Urinary bladder (tissue), 4 donors: ENCODE measurements at places on chromosomes 6 and 20. TPM values are rescaled to one million over a fixed set of nuclear protein-coding genes. Genes with fewer than 3 reads are reported as not detected.

GRCh38 chr6:127182501-127182900 is 64.0 kb downstream of the RSPO3 start:
- no peak for DNase-seq

DNA sequence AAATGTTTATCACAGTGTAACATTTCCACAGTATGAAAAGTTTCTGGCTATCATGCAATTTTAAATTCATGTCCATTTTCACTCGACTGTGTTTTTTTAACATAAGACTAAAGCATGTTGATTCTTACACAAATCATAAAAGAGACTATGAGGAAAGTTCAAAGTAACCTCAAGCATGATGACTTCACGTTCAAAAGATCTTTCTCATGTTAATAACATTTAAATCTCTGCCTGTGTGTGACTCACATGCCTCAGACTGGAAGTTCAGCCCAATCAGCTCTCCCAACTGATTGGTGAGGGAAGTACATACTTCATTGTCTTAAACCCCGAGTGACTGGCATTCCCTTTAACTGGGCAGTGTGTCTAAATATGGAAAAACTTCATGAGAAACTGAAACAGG is 37.4 kb downstream of the ATXN1 start:
- no peak for DNase-seq

DNA sequence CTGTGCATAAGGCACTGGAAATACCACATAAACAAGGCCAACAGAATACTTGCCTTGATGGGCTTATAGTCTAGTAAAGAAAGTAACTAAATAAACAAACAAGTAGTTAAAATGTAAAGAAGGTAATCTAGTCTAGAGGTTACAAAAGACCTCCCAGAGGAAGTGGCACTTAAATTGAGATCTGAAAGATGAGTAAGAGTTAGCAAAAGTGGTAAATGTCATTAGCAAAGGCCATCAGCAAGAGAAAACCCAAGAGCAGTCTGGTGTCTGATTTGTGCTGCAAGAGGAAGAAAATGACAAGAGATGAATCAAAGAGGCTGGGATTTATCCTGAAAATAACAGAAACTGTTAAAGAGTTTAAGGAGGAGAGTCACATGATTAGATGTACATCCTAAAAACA is 96.6 kb upstream of the SMLR1 start:
- no peak for DNase-seq

DNA sequence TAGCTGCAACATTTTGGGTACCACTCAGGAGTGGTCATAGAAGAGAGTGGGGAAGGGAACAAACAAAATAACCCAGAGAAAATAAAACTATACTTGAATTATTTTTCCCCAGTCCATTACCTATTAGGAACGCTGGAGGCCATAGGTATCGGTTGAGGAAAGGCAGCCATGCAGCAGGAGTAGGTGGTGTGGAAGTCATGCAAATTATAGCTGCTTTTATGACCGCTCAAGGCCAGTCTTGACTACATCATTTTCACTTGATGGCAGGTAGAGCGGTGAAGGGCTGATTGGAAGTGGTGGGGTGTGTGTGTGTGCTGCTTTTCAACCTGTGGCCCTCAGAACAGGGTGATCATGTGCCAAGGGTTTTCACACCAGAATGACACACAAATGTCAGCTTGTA is 36.5 kb upstream of the KIF13A start:
- DNase-seq = no peak

DNA sequence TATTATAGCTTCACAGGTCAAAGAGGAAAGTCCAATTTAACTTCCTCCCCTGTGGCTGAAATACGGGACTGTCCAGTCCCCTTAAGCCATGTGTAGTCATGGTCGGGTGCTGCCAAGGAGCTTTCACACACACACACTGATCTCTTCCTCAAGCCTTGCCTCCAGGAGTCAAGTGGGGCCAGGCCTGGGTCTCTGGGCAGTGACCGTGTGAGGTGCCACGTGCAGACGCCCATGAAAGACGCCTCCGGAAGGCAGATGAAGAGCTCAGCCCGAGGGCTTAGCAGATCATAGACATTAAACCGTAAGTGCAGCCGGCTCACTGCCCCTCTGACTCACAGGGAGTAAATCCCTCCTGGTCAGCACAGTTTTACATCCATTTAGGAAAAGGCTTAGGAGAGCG is 4.2 kb downstream of the GABRR2 start:
- DNase-seq = no peak

DNA sequence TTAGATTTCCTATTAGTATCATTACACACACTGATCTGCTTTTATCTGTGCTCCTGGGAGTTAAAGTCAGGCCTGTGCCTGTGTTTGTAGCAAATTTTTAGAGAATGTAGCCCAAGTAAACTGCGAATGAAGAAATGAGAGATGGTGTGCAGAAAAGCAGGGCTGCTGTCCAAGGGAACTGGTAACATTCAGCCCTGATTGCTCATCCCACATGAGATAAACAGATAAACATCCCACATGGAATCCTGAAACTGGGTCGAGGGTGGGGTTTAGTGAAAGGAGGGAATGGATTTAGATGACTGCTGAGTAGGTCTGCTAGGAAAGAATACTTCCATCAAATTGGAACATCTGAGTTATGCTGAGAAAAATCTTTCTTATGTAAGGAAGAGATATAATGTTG is 69.1 kb downstream of the GRIK2 start:
- DNase-seq = no peak

DNA sequence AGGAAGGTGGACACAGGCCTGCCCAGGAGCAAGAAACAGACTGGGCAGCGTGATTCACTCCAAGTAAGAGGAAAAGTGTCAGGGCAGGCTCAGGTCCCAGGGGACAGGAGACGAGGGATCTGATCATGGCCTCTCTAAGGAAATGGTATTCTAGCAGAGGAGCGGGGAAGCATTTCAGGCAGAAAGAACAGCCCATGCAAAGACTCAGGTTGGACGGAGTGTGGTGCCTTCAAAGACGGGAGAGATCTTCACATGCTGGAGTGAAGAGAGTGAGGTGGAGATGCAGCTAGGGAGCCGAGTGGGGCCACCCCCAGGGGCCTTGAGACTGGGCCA is 161.1 kb downstream of the SYCP2 start:
- no peak for DNase-seq

GRCh38 chr20:55009066-55009465 is 533.7 kb downstream of the DOK5 start:
- no peak for DNase-seq

- no peak for DNase-seq
Measured at GRCh38 chr6:3568396-3569082, 111.7 kb upstream of the SLC22A23 start.

DNA sequence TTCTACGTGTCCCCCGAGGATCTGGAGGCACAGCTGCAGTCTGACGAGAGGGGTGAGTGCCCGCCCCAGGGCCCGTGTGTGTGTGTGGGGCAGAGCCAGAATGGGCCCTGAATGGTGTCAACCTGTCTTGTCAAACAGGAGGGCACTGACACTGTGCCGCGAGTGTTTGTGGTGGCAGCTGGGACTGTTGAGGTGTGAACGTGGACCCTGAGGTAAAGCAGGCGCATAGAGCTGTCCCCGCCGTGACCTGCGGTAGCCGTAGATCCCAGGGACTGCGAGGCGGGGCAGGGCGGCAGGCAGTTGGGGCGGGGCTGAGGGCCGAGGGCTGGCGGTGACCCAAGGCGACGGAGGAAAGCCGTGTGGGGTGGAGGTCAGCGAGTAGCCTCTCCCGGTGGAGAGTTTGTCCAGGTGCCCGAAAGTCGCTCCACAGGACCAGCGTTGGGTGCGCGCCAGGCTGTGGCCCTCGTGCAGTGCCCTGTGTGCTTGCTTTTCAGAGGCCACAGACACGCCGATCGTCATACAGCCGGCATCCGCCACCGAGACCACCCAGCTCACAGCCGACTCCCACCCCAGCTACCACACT is 25.2 kb downstream of the UCKL1 start:
- DNase-seq = no peak

GRCh38 chr6:88983532-88983931 is 20.1 kb upstream of the RNGTT start:
- no peak for DNase-seq

- no peak for DNase-seq
Measured at GRCh38 chr20:4009309-4009708, 6.0 kb downstream of the RNF24 start.

- no peak for DNase-seq
Measured at GRCh38 chr6:66238851-66239250, 531.8 kb upstream of the EYS start.

DNA sequence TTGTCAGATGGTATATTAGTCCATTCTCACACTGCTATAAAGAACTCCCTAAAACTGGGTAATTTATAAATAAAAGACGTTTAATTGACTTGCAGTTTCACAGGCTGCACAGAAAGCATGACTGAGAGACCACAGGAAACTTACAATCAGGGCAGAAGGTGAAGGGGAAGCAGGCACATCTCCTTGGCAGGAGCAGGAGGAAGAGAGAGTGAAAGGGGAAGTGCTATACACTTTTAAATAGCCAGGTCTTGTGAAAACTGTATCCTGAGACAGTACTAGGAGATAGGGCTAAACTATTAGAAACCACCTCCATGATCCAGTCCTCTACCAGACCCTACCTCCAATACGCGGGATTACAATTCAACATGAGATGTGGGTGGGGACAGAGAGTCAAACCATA is 193.9 kb upstream of the KCNG1 start:
- DNase-seq = no peak

GRCh38 chr20:19603376-19603750 is 154.7 kb upstream of the RIN2 start:
- DNase-seq = no peak

DNA sequence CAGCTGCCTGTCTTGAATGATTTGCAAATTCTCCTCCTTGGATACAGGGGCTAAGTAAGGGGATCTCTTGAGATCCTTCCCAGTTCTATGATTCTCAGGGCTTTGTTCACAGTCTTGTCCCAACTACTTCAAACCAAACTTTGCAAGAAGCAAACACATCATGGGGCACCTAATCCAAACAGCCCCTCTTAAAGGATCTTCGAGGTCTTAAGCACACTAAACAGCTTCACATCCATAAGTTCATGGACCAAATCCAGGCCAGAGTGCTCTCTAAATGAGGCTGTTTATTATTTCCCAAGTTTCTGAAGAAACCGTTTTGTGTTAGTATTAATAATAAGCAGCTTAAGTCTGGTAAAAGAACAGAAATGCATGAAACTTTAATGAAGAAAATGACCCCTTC is 75.2 kb downstream of the KIF6 start:
- DNase-seq = no peak

- no peak for DNase-seq
Measured at GRCh38 chr6:25404091-25404490, 124.9 kb downstream of the CARMIL1 start.

DNA sequence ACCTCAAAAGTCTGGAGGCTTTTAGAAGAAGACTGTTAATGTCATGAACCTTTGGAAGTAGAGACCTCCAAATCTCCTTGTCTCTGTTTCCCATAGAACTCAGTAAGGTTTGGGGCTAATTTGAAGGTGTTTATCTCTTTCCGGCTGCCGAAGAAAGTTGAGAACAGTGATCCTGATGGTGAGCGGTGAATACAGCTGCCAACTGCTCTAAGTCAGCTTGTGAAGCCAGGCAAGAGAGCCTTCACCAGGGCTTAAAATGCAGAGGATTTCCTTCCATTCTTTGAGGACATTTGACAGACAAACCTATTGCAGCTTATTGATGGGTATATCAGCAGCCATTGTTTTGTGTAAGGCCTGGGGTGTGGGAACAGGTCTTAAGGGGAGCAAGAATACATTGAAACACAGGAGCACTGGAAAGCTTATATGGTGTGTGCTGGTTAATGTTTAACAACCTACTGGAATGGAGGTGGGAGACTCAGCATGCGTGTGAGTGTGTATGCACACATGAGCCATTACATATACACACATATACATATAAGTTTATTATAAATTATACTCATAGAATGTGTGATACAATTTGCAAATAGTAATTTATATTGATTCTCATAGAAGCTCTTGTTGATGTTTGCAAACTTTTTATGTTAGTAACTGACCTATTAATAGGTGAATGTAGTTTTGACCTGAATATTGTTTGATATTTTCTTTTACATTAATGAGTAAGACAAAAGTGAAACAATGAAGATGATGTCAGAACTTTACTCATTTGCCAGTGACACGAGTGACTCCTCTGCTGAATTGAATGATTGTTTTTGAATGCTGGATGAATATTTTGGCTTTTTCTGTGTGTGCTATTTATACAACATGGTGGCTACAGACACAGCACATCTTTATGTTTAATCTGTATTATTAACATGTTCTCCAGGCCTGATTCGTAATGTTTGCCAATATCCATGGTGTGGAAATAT is 18.1 kb downstream of the PLEKHG1 start:
- no peak for DNase-seq

DNA sequence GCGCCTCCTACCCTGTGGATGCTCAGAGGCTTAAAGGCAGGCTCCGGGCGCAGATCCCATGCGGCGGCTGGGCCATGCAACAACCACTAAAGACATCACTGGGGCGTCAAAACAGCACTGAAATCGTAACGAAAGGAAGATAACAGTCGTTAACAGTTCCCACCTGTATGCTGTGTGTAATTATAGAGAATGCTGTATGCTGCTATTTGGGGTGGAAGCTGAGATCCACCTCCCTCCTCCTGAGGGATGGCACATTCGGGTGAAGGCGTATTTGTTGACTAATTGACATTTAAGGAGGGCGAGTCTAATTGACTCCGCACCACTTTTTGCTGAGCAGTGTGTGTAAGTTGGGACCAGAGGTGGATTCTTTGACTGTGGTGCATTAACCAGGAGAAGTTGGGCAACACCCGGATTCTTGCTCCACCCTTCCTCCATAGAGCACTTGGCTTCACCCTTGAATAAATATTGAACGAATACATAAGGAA is 687 bp downstream of the SLC35A1 start:
- peak; percentile 15 for DNase-seq

DNA sequence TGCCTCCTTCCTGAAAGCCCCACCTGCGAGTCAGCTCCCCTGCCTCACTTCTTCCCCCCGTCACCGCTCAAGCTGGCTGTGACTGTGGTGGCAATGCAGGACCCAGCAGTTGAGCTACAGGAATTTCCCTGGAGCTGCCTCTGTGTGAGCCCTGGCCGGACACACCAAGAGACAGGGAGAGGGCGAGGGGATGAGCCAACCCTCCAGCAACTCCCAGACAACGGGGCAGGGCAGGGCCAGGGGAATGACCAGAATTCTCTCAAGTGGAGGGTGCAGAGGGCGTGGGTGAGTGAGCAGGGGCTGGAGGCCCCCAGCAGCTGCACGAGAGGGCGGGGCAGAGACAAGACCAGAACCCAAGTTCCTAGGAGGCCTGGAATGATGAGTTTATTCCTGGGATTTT is 4.9 kb upstream of the ARFGAP1 start:
- no peak for DNase-seq

GRCh38 chr6:46935687-46936086 is 13.9 kb upstream of the ADGRF5 start:
- DNase-seq = no peak

The CEP250 gene
- 18.3 TPM for total RNA-seq

The MCHR2 gene
- total RNA-seq = 0.48 TPM

The SPAG4 gene
- 1.6 TPM for total RNA-seq

The SLCO4A1 gene
- total RNA-seq = 1.4 TPM

The LIME1 gene
- total RNA-seq = 1.1 TPM

The FRMD1 gene
- total RNA-seq = 0.21 TPM

The DSP gene
- total RNA-seq = 33.9 TPM

The KIAA0408 gene
- 40.8 TPM for total RNA-seq

The PNLDC1 gene
- total RNA-seq = not detected

The PERP gene
- total RNA-seq = 27.6 TPM

The MUCL3 gene
- total RNA-seq = not detected

The BANF2 gene
- not detected for total RNA-seq
